ENCODE measurements at places on chromosomes 5 and 9. TPM values are rescaled to one million over a fixed set of nuclear protein-coding genes. Genes with fewer than 3 reads are reported as not detected.
A peak's percentile ranks its signal among the peaks of the same experiment; 100 is the strongest.

- no peak for DNase-seq
Observed at GRCh38 chr9:2154731-2155130, 139.6 kb downstream of the SMARCA2 start.

PLAC8L1 gene
- 0.45 TPM for total RNA-seq

FCN2 gene
- total RNA-seq: not detected

DNA sequence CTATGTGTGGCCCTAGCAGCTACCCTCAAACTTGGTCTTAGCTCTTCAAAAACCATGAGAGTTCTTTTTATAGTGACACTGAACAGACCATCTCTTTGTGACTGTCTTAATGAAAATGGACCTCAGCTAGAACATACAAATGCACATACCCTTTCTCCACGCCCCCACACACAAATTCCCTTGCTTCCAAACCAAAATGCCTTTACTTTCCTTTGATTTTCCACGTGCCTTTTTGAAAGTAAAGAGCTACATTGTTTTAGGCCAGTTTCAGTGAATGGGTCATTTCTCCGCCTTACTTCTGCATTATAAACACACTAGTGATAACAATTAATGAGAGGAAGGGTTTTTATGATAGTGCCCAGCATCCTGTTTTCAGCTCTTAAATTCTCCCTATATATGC is 105.8 kb upstream of the EFNA5 start:
- DNase-seq: no peak

DNA sequence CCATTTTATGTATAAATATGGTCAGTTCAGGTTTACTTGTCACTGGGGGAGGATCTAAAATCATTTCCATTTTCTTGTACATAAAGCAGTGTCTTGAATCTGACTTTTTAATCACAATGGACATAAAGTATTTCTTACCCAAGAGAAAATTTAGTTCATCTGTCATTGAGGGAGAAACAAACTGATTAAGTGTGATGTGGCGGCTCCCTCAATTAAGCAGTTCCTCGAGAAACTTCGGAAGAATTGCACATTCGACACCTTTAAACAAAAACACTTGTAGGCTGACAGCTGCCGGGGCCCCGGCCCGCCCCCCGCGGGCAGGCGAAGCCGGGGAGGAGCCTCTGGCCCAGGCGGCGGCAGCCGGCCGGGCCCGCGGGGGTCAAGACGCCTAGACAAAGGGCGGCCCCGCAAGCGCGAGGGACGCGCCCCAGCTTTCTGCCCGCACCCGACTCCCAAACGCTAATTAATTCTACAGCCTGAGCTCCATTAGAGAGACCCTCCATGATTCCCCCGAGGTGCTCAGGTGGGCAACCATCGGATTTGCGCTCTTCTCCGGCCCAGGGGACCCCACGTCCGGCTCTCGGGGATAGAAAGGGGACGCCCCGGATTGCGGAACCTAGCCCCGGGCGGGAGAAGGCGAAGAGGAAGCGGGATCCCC is 750 bp downstream of the TRIM36 start:
- DNase-seq: peak; percentile 54

DNA sequence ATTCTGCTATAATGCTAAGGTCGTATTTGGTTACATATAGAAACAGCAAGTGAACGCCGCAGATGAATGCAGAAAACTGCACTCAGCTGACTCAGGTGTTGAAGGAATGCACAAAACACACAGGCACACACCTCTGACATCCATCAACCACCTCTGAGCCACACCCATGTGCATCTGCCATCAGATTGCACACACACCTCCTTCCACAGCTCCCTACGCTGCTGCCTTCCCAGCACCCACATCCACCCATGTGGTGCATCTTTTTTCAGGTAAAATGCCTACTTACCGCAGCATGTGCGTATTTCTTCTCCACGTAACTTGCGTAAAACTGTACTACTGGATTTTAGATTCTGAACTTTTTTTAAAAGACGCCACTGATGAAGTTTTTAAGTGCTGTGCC is 7.1 kb downstream of the STK10 start:
- no peak for DNase-seq

DNA sequence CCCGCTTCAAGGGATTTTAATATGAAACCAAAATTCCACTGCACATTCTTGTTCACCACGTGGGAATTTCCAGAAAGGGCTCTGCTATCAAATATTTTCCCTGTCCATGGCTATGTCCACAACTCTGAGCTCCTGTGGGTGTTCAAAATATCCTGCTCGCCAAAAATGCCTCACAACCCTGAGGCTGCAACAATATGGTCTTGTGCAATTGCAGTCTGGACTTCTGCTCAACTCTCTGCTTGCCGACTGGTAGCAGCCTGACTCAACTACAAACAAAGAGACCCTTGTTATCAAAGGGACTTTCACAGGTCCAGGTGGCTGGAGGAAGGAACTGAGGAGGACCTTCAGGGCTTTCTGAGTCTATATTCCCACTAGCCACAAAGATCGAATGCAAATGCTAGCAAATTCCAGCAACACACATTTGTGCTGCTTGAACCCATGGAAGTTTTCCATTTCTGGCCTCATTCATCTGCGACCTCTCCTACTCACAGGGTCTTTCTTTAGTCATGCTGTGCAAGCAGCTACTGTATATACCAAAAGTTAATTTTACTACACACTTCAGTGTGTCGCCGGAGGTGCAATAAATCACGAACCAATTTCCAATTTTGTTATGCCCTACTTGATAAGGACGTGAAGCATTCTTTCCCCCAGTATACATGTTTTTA is 169.2 kb upstream of the SLC30A5 start:
- no peak for DNase-seq
